Activated CD4-positive, alpha-beta T cell treated with anti-CD3 and anti-CD28 coated beads for 36 hours (primary cell): ENCODE measurements at places on chromosomes 16 and 17. TPM values are rescaled to one million over a fixed set of nuclear protein-coding genes. Genes with fewer than 3 reads are reported as not detected.

KRTAP1-5 gene
- total RNA-seq: not detected

MT1G gene
- total RNA-seq: 14.7 TPM

TNFRSF17 gene
- total RNA-seq: not detected

NPIPA3 gene
- total RNA-seq: 1.2 TPM

VTN gene
- 0.21 TPM for total RNA-seq
